Epithelial cell of proximal tubule (primary cell): ENCODE measurements at places on chromosomes 12 and 14.

GRCh38 chr14:23776296-23776695, 140.1 kb downstream of the DHRS2 start:
- DNase-seq = no peak

DNA sequence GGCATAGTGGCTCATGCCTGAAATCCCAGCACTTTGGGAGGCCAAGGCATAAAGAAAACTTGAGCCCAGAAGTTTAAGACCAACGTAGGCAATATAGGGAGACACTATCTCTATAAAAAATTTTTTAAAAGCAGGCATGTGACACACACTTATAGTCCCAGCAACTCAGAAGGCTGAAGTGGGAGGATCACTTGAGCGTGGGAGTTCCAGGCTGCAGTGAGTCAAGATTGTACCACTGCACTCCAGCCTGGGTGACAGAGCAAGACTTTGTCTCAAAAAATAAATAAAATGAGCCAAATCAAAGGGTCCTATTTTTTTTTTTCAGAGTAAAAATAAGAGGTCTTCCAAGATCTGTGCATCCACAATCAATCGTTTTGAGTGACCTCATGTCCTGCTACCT, 237.6 kb downstream of the SLC16A7 start:
- DNase-seq = no peak

DNA sequence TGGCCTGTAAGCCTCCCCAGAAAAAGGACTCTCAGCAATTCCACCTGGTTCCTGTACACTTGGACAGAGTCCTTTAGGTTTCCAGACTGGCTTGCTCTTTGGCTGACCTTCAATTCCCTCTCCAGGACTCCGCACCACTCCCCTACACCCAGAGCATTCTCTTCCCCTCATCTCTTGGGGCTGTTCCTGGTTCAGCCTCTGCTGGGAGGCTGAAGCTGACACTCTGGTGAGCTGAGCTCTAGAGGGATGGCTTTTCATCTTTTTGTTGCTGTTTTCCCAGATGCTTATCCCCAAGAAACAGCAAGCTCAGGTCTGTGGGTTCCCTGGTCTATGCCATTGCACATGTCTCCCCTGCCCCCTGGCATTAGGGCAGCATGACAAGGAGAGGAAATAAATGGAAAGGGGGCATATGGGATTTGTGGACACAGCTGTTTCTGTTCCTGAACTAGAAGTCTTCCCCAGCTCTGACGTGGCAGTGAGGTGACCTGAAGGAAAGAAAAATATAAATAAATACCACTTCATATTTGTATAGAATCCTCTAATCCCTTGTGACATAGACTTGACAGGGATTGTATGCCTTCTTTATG, 1.3 kb downstream of the RNASE7 start:
- DNase-seq = no peak

DNA sequence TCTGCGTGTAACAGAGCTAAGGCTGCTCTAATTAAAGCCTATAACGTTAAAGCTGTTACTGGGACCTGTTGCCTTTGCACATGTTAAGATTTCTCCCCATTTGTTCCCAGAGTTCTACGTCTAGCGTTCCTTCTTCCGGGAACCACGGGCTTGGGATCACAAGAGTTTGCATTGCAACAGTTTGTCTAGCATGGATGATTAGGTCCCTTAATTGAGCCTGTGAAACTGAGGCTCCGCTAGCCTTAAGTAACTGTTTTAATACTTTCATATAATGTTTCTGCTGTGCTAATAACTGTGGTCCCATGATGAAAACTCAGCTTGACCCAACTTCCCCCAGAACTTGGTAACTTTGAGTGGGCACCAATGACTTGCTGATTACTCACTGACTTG, 16.7 kb upstream of the LYZ start:
- DNase-seq = peak; percentile 18

DNA sequence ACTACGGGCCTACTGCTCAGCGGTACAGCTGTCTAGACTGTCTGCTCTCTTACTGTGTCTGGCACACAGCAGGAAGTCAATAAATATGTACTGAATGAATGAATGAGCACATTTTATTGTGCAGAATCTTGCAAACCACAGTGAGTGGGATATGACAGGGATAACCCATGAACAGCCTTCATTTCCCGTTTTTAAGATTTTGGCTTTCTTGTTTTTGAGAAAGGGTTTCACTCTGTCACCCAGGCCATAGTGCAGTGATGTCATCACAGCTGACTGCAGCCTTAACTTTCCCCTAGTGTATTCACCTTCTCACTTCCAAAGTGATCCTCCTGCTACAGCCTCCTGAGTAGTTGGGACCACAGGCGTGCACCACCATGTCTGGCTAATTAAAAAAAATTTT, 203.1 kb downstream of the AEBP2 start:
- no peak for DNase-seq

DNA sequence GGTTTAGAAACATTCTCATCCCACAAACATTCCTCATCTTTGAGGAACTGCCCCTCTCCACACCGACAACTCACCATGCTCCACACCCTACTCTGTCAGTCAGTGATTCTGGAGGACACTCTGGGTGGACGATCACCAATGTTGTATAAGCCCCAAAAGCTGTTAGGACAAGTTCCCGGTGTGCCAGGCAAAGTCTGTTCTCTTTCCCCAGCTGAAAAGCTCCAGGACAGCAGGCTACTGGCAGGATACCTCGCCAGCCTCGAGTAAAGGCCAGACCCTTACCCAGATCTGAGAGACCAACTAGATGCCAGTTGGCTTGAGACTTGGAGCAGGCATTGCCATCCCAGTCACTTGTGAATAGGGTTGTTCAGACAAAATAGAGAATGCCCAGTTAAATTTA, 12.0 kb downstream of the KRT5 start:
- no peak for DNase-seq

DNA sequence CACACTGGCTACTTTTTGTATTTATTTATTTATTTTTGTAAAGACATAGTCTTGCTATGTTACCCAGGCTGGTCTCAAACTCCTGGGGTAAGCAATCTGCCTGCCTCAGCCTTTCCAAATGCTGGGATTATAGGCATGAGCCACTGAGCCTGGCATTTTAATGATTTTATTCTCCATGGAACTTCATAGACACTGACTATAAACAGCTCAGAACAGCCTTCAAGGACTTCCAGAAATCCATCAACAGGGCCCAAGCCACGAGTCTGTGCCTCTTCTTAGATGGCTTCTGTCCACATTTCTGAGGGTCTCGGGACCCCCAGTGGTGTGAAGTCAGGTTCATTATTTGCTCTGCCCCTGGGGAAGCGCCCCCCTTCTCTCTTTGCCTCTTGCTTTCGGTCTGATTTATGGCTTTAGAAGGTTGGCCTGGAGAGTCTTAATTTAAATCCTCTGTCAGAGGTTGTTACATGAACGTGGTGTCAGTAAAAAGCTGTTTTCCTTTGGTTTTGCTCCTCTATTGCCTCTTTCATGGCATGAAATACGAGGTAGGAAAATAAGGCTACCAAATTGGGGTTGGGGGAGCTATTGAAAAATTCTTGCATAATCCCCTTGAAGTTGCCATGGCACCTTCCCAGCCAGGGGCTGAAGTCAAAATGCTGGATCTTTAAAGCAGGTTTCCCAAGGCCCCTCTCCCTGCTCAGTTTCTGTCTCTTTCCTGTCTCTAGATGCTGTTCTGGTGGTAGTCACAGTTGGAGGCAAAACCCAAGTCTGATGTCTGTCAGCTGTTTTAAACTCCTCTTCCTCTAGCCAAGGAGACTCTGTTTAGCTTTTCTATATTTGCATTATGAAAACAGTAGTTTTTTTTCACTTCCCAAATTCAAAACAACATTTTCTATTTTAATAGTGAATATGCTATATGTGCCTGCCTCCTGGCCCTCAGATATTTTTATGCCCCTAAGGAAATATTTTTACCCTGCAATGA, 129.4 kb downstream of the SMOC1 start:
- no peak for DNase-seq

- no peak for DNase-seq
These were observed at the start of gene ACSM4 for GRCh38 chr12:7303772-7304171. Gene ACSM4 (plus strand): TSS chr12:7304072. CDS start chr12:7304332, 260 bp downstream.

GRCh38 chr12:26622601-26623000, 210.4 kb downstream of the ITPR2 start:
- no peak for DNase-seq

- no peak for DNase-seq
These were observed 4.3 kb downstream of the TROAP start for GRCh38 chr12:49327368-49327767.

DNA sequence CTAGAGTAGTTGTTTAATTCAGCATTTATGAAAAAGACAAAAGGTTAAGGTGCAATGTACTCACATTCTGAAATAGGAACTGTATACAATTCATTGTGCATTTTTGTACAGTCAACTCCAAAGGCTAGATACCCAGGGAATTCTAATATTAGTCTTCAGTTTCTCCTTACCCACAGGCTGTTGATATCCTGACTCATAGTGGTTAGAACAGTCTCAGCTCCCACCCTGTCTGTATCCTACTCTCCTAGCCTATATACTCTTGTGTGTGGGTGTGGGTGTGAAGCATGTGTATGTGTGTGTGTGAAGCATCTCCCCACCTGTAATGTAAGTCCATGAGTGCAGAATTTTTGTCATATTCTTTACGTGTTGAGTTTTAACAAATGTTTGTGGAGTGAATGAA, 229.5 kb downstream of the NAV3 start:
- DNase-seq = no peak

- DNase-seq = no peak
These were observed 2.7 kb downstream of the ARL6IP4 start for GRCh38 chr12:122982963-122983788.

- no peak for DNase-seq
These were observed 6.0 kb upstream of the CHD4 start for GRCh38 chr12:6613015-6613775.
